Stimulated activated CD4-positive, alpha-beta T cell treated with anti-CD3 and anti-CD28 coated beads, Interleukin-4, amount 100 ng/mL, for 4 hours (primary cell): ENCODE measurements at places on chromosomes 4 and X.

DNA sequence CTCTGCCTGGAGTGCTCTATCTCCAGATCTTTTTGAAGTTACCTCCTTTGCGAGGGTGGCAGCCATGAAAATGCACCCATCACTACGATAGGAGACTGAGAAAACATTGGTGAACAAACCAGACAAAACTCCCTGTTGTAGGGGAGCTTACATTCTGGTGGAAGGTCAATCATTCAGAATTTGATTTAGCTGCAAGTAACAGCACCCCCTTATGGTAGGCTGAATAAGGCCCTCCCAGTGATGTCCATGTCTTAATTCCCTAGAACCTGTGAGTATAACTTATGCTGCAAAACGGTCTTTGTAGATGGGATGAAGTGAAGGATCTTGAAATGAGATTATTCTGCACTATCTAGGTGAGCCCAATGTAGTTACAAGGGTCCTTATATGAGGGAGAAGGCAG, 5.6 kb upstream of the TEC start:
- no peak for DNase-seq

GRCh38 chr4:17195461-17196275, 297.2 kb upstream of the LDB2 start:
- DNase-seq = no peak

DNA sequence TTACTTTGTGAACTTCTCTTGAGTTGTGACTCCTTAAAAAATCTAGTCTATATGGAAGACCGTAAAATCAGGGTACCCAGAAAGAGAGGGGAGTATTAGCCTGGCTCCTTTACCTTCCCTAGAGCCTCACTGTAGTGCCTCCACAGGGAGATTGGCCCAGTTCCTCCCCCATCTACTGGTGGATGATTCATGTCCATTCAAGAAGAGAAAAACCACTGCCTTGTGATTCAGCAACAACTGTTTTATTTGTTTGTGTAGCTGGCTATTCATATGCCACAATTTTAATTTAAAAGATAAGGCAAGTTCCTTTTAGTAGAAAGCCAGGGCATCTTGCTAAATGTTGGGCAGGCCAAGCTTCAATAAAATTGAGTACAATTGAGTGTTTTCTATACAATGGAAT, 221.8 kb upstream of the KCNIP4 start:
- no peak for DNase-seq

DNA sequence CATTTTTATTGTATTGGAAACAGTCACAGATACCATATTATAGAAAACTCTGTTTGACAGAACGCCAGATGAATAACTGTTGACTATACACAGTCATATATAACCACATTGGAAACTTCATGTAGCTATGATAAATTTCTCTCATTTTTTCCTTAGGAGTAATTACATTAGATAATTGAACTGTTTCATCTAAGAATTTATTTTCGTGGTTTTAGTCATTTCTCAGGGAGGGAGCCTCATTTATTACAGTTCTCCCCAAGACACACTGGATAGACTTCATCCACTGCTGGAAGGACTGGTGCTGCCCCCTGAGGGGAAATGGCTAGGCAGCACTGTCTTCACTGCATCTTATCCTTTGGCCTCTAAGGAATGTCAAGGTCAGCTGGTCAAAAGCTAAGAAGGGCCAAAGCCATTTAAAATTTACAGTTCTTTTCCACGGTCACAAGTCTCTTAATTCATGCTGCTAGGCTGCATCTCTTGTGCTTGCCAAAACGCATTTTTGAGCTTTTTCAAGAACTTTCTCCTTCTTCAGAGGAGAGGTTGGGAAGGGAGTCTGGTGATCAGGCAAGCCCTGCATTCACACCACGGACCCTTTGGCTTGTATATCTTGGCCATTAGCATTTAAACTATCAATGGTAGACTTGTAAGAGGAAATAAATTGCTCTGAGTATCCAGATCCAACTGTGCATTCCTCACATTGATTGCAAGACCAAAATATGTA, 145.1 kb downstream of the CBR4 start:
- DNase-seq = no peak

- DNase-seq = no peak
Observed at GRCh38 chr4:153649572-153649991, 34.5 kb upstream of the TLR2 start.

GRCh38 chr4:99891351-99891750, 2.9 kb downstream of the LAMTOR3 start:
- DNase-seq = no peak

DNA sequence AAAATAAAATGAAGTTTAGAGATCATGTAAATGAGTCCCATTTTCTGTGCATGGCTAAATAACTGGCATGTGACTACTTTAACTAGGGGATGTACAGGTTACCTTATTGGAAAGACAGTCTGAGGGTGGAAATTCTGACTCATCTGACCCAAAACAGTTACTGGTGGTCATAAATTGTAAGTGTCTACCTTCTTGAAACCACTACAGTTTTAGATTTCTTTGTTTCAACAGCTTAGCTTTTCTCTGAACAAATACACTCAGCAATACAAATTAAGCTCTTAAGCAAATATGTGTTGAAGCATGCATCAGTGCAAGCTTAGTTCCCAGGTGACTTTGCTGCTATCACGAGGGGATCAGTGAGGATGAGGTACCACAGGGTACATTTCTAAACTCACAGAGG, 60.7 kb upstream of the PGM2 start:
- no peak for DNase-seq

DNA sequence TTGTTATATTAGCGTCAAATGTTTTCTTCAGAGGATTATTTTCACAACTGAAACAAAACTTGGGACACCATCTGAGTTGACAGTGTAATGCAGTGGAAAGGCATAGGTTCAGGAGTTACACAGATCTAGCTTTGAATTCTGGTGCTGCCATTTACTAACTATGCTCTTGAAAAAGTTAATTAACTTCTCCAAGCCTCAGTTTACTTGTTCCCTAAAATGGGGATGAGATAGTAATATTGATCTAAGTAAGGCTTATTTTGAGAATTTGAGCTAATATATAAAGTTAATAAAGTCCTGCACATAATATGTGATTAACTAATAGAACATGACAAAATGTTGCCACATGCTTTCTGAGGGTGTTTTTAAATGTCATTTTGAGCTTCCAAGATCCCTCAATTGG, 112.6 kb downstream of the FRAS1 start:
- DNase-seq = no peak

- no peak for DNase-seq
Observed at GRCh38 chr4:55491486-55491885, 55.2 kb downstream of the CLOCK start.

DNA sequence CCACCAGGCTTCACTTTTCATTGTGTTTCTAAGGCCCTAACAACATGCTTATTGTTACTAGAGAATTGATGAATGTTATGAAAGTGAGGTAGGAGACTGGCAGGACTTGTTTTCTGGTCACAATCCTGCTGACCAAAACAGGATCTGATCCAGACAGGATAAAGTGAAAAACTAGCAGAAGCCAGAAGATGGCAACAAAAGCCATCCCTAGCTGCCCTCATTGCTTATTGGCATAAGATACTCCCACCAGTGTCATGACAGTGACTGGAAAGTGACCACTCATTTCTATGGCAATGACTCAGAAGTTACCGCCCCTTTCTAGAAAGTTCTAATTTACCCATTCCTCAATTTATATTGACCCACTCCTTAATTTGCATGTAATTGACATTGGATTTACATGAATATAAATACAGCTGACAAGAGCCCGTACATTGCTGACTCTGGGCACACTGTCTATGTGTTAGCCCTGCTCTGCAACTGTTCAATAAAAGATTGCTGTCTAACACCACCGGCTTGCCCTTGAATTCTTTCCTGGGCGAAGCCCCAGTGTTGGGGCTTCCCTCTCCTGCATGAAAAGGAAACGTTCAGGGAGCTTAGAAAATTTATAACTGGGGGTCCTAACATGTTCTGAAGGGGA, 30.0 kb upstream of the FGG start:
- DNase-seq = no peak

- DNase-seq = no peak
Observed at GRCh38 chrX:69070949-69071650, 94.2 kb downstream of the PJA1 start.

GRCh38 chrX:19772822-19773628, 114.4 kb downstream of the SH3KBP1 start:
- no peak for DNase-seq

DNA sequence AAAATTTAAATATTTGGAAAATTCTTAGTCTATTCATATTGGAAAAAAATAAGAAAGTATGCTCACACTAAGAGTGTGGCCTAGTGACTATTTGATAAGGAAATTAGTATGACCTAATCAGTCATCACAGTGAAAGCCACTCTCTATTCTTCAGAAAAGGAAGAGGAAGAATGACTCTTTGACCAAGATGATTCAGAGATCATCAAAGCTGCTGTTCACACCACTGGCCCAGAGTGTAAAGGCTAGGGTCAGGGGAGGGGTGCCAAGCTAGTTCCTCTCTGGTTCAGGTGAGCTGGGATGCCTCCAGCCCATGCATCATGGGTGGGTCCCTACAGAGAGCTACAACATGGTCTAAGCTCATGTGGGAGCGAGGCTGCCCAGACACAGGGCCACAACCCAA, 396.9 kb upstream of the NDST3 start:
- DNase-seq = no peak

GRCh38 chrX:79368441-79368840, 1.3 kb upstream of the ITM2A start:
- DNase-seq = no peak

DNA sequence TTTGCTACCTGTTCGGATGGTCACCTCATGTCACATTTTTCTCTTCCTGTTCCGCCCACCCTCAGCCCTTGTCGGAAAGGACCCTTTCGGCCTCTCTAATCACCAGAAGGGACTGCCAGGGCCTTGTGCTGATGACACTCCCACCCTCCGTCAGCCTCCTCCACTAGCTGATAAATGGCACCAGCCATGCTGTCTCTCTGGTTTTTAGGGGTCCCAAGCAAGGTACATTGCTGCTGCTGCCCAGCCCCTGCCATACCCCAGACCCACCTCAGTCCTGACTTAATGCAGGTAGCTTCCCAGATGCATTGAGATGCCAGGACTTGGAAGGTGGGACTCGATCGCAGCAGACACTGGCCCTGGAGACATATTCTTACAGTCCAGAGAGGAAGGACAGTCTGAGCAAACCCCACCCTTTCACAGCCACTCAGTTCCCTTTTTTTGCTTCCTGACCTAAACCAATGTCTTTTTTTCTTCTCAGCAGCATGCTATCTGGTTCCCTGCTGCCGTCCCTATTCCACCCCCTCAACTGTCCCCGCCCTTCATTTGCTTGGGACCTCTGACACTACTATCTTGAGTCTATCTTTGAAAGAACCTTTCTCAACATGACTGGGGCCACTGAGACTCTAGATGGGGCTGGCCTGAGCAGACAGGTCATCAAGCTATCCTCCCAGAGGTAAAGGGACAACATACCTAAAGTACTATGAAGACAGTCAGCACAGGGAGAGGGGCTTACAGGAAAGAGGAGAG, at the start of gene BTK:
Gene BTK, minus strand, starts transcription at position 397 of the 747 bp plus-strand sequence. CDS start 10,907 bp downstream, outside the sequence.
- no peak for DNase-seq

GRCh38 chr4:24770032-24770584, 25.3 kb upstream of the SOD3 start:
- no peak for DNase-seq

DNA sequence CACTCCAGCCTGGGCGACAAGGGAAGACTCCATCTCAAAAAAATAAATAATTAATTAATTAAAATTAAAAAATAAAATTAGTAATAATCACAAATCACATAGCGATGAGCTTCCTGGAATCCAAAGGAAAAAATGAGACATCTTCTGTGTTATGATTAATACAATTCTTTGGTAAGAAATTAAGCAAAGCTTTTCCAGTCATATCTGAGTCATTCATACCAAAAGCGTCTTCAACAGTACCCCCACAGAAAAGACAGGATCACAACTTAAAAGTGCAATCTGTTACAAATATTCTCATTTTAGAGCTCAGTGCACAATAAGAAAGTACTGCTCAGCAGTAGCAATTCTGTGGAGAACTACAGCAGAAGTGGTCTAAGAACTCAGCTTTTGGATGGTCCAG, 168.5 kb upstream of the MXRA5 start:
- DNase-seq = no peak
